WTC11 (cell line): ENCODE measurements at places on chromosomes 2 and 18. TPM values are rescaled to one million over a fixed set of nuclear protein-coding genes. Genes with fewer than 3 reads are reported as not detected.

The GDF7 gene
- 0.18 to 0.55 TPM (median 0.23 TPM) in 3 replicates for total RNA-seq

DNA sequence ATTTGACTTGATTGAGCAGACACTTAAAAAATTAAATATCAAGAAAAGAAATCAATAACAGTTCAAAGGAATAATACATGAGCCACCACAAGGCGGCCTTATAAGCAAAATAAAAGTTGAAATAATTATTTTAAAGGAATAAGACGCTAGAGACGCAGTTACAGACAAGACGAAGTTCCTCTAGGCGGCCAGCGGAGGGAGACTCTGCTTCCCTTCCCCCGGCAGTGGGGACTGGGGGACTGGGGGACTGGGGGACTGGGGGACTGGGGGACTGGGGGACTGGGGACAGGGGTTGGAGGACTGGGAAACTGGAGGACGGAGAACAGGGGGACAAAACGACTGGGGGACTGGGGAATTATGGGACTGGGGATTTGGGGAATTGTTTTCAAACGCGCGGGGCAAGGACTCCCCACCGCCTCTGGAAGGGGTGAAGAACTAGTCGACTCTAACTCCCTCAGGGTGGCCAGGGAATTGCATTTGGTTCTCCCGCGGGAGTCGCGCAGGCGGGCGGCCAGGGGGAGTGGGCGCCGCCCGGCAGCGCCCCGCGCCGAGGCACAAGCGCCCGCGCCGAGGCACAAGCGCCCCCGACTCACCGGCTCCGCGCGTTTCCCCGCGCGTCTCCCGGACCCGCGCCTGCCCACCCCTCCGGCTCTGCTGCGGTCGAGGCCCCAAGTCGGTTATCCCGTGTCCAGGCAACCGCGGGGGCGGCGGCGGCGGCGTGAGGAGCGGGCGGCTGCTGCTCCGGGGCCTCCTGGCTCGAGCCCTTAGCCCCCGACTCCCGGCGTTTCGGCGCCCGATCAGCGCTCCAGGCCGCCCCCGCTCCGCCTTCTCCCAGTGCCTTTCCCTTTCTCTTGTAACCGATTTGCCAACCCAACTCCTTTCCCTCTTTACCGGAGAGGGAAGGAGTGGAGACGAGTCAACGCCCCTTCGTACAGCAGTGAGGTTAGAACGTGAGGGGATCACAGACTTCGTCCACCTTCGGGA lies at the start of gene CCDC178:
CCDC178 (minus strand) TSS at position 662 of the 984 bp plus-strand sequence. CDS start 28,633 bp downstream, outside the sequence.
- H3K4me3 ChIP-seq, result peak within 1 kb of the TSS; percentile 99
- H3K4me1 ChIP-seq, result no peaks in the 10 kb centered on the region; the same call in 1 of the 2 replicates
- peaks cover 35% of the 10 kb centered on the region for H3K27me3 ChIP-seq
- no peak within 1 kb of the TSS; the same call in 1 of the 2 replicates for H3K27ac ChIP-seq
- no peaks in the 10 kb centered on the region for H3K36me3 ChIP-seq

GRCh38 chr2:216366777-216367471 lies 5.4 kb downstream of the MARCHF4 start:
- H3K4me3 ChIP-seq, result no peak overlapping the region
- H3K4me1 ChIP-seq, result peaks cover 28% of the 10 kb centered on the region
- no peak for DNase-seq
- H3K36me3 ChIP-seq, result no peaks in the 10 kb centered on the region
- H3K27ac ChIP-seq, result no peak overlapping the region

The MYL1 gene
- not detected in 3 replicates for total RNA-seq

- H3K4me1 ChIP-seq, result peaks cover 15% of the 10 kb centered on the region
- DNase-seq, result no peak
- H3K27me3 ChIP-seq, result no peaks in the 10 kb centered on the region
- H3K27ac ChIP-seq, result no peak overlapping the region
- H3K4me3 ChIP-seq, result no peak overlapping the region
Observed at GRCh38 chr2:128438091-128438490, 119.4 kb upstream of the HS6ST1 start.

The GPR155 gene
- 0.66 to 1.0 TPM (median 0.74 TPM) in 3 replicates for total RNA-seq

- H3K27ac ChIP-seq, result peak overlapping the region; percentile 91; the same call in 1 of the 2 replicates
- DNase-seq, result no peak
- H3K27me3 ChIP-seq, result no peaks in the 10 kb centered on the region
- peaks cover 37% of the 10 kb centered on the region for H3K4me1 ChIP-seq
- H3K36me3 ChIP-seq, result no peaks in the 10 kb centered on the region
Observed at GRCh38 chr18:26531605-26532298, 16.6 kb downstream of the KCTD1 start.

DNA sequence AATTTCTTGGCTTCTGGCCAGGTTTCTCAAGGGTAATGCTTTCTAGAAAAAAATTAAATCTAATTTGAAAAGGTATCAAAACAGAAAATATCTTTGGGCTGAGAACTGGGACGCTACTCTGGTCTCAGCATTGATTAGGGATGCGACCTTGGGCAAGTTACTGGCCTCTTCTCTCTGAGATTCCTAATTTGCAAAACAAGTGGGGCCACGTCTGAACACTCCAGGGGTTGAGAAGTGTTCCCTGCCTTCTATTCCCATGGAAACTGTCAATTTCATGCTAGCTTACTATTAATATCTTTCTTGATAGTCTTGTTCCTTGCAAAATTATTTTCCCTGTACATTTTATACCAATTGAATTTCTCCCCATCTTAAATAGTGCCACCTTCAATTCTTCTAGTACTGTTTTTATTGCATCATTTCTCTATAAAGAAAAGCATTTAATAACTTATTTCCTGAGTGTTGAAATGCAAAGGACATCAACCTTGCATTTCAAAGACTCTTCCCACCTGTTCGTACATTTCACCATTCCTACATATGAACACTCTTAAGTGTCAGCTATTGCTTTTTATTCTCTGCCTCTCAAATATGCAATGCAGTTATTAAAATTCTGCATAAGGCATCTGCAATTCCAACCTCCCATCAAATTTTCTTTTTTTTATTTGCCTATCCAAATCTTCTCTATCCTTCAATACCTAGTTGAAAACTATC lies 118.3 kb upstream of the DSEL start:
- H3K4me3 ChIP-seq, result peak overlapping the region; percentile 44
- peaks cover 3% of the 10 kb centered on the region; the same call in 1 of the 2 replicates for H3K36me3 ChIP-seq
- no peaks in the 10 kb centered on the region for H3K27me3 ChIP-seq
- DNase-seq, result peak; percentile 16
- H3K4me1 ChIP-seq, result peaks cover 81% of the 10 kb centered on the region

GRCh38 chr2:18149660-18150246 lies 271.3 kb downstream of the KCNS3 start:
- no peaks in the 10 kb centered on the region for H3K27me3 ChIP-seq
- no peak for DNase-seq
- no peaks in the 10 kb centered on the region for H3K36me3 ChIP-seq

DNA sequence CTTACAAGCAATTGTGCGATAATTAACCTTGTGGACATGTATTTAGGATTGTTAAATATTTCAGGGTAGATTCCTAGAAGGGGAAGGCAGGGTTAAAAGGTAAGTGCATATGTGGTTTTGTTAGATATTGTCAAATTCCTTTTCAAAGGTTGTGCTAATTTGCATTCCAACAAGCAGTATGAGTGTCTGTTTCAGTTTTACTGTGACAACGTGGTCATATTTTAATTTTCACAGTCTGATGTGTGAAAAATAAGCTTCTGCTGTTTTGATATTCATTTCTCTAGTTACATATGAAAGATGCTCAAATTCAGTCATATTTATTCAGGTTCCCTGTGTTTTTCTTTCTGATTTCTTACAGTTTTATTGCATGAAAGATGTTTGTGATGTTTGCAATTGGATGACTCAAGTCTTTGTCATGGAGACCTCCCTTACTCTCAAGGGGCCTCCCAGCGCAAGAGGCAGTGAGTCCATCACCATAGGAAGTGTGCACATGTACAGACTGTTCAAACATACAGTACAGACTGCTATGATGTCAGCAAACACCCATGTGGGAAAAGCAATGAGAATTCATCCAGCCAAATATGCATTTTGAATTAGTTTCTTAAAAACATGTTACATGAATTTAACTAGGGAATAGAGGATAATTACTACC lies 310.8 kb downstream of the GALR1 start:
- no peak overlapping the region for H3K27ac ChIP-seq
- H3K27me3 ChIP-seq, result no peaks in the 10 kb centered on the region
- no peak for DNase-seq

- no peak overlapping the region for H3K4me3 ChIP-seq
- H3K27me3 ChIP-seq, result no peaks in the 10 kb centered on the region
- H3K36me3 ChIP-seq, result no peaks in the 10 kb centered on the region
- H3K4me1 ChIP-seq, result peaks cover 21% of the 10 kb centered on the region
- no peak overlapping the region for H3K27ac ChIP-seq
Observed at GRCh38 chr18:13370995-13371625, 152.6 kb downstream of the LDLRAD4 start.

GRCh38 chr2:218896501-218897393 lies 16.1 kb downstream of the WNT10A start:
- H3K4me1 ChIP-seq, result peaks cover 24% of the 10 kb centered on the region
- peak overlapping the region; percentile 27; the same call in 1 of the 2 replicates for H3K4me3 ChIP-seq
- no peak overlapping the region for H3K27ac ChIP-seq
- no peak for DNase-seq
- H3K27me3 ChIP-seq, result peaks cover 99% of the 10 kb centered on the region
- H3K36me3 ChIP-seq, result no peaks in the 10 kb centered on the region

The FHOD3 gene
- 3.8 to 4.8 TPM (median 4.6 TPM) in 3 replicates for total RNA-seq

- no peaks in the 10 kb centered on the region for H3K27me3 ChIP-seq
- H3K36me3 ChIP-seq, result no peaks in the 10 kb centered on the region
- 0 out of 2 replicates have a peak overlapping the region, but pooled peaks have one; percentile 14 for H3K27ac ChIP-seq
- H3K4me3 ChIP-seq, result no peak overlapping the region
- no peak for DNase-seq
Observed at GRCh38 chr2:235066895-235067294, 115.1 kb downstream of the SH3BP4 start.

- DNase-seq, result no peak
- H3K27ac ChIP-seq, result no peak overlapping the region
- no peaks in the 10 kb centered on the region for H3K4me1 ChIP-seq
Observed at GRCh38 chr2:181240844-181241243, 216.3 kb upstream of the ITGA4 start.

DNA sequence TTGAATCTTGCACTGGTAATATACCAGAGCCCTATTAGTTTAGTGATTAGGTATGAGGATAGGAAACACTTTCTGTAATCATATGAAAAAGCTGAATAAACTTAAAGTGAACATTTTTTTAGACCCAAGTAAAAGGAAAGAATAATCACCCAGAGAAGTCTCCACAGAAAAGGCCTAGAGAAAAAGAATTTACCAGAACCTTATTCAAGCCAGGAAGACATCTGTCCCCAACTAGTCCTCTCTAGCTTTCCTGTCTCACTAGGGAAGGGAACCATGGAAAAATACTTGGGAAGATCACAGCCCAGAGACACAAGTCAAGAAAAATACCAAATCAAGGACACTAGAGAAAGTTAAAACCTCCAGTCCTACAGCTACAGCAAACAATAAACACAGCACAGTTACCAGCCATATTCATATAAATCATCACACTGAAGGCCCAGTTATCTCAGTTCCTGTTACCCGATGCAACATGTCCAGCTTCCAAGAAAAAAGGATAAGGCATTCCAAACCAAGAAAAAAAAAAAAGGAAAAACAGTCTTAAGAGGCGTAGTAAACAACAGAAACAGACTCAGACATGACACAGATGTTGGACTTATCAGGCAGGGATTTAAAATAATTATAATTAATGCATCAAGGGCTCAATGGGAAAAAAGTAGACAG lies 461.5 kb downstream of the IRS1 start:
- H3K27ac ChIP-seq, result no peak overlapping the region
- H3K4me3 ChIP-seq, result no peak overlapping the region
- DNase-seq, result no peak
- H3K36me3 ChIP-seq, result no peaks in the 10 kb centered on the region
- H3K27me3 ChIP-seq, result no peaks in the 10 kb centered on the region

DNA sequence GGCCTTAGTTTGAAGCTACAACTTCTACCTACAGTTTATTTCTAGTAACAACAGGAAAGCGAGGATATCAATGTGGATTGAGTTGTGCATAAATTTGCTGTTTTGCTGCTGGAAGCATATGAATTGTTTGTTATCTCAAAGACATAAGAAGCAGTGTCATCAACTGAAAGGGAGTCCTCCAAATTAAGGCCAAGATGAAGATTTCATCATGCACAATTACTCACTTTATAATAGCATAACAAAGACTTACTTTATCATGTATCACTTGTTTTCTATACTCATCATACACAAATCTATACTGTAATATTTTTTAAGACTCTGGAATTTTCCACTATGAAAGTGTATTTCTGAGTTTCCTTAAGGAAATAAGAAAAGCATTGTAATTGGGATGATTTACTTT lies 136.1 kb upstream of the FANCL start:
- H3K36me3 ChIP-seq, result no peaks in the 10 kb centered on the region
- H3K4me3 ChIP-seq, result no peak overlapping the region
- H3K4me1 ChIP-seq, result peaks cover 3% of the 10 kb centered on the region; the same call in 1 of the 2 replicates
- H3K27me3 ChIP-seq, result no peaks in the 10 kb centered on the region
- H3K27ac ChIP-seq, result no peak overlapping the region
- DNase-seq, result no peak

DNA sequence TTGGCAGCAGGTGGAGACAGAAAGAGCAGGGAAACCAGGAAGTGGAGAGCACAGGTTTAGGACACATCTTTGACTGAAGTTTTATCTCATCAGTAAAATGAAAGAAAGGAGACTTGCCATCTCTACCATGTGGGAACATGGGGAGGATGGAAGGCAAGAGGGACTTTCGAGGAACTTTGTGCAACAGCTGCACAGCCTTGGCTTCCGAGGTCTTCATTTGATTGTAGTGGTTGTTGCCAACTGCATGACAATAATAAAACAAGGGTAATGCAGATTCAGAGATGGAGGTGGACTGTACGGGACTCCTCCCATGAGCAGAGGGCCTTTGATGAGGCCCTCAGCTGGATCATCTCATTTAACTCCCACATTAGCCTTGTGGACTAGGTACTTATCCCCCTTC lies 49.3 kb upstream of the FZD7 start:
- no peaks in the 10 kb centered on the region for H3K36me3 ChIP-seq
- H3K27me3 ChIP-seq, result no peaks in the 10 kb centered on the region
- H3K4me3 ChIP-seq, result no peak overlapping the region
- no peak for DNase-seq
- no peak overlapping the region; the same call in 1 of the 2 replicates for H3K27ac ChIP-seq
- peaks cover 35% of the 10 kb centered on the region for H3K4me1 ChIP-seq

The GALNT3 gene
- total RNA-seq, result 19.4 to 20.6 TPM (median 20.5 TPM) in 3 replicates

DNA sequence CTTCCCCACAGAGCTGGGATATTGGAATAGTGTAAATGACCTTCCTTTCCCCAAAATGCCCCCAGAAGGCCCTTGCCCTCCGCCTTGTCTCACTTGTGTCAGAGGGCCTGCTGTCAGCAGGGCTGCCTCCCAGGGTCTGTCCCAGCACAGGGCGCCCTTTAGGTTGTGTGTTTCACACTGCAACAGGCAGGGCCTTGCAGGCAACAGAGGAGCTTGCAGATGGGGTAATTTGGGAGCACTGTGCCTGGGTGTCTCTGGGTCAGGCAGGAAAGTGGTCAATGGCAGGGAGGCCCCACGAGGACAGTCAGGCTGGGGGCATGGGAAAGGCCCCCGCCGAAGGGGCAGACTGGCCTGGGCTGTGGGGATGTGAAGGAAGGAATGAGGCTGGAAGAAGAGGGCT lies 130.7 kb downstream of the ASB1 start:
- DNase-seq, result no peak
- H3K4me1 ChIP-seq, result peaks cover 7% of the 10 kb centered on the region
- H3K27ac ChIP-seq, result no peak overlapping the region
- H3K36me3 ChIP-seq, result no peaks in the 10 kb centered on the region; the same call in 1 of the 2 replicates

DNA sequence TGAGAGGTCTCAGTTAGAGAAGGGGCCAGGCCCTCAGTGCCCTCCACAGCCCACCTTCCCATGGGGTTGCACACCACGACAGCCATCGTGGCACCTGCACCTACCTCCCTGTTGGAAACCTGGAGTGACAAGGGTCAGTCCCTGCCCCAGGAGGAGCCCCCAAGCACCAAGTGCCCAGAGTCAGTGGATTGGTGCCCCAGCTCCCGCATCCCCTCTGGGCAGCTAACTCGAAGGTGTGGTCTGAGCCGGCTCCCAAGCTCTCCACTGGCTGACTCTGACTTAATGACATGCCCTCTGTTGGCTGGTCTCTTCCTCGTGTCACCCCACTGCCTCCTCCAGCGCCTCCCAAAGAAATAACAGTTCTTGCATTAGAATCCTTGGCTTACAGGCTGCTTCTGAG lies 116.4 kb downstream of the NDUFA10 start:
- H3K4me1 ChIP-seq, result peaks cover 1% of the 10 kb centered on the region
- no peak overlapping the region for H3K27ac ChIP-seq
- H3K36me3 ChIP-seq, result peaks cover 8% of the 10 kb centered on the region
- peaks cover 1% of the 10 kb centered on the region; the same call in 1 of the 2 replicates for H3K27me3 ChIP-seq
- H3K4me3 ChIP-seq, result no peak overlapping the region
